ENCODE measurements at places on chromosomes 16 and 17.

GRCh38 chr17:65750631-65751115, 189.2 kb upstream of the AXIN2 start:
- DNase-seq, result peak; percentile 93

GRCh38 chr17:74950207-74950606, 14.5 kb downstream of the OTOP3 start:
- no peak for DNase-seq

DNA sequence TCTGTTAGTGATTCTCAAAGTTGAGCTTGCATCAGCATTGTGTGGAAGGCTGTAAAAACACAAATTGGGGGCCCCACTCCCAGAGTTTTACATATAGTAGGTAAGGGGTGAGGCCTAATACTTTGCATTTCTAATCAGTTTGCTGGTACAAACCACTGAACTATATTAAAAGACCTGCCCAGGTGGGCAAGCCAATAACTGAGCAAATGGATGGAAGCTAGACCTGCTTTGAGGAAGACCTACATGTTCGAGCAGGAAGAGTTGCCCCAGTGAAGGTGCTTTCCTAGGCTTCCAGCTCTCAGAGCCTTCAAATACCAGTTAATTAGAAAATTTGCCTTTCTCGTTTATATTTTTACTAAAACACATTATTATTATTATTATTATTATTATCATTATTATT, 56.8 kb downstream of the OTOA start:
- no peak for DNase-seq

- peak; percentile 92 for DNase-seq
Observed at GRCh38 chr17:38868817-38869525, 887 bp upstream of the LASP1 start.

DNA sequence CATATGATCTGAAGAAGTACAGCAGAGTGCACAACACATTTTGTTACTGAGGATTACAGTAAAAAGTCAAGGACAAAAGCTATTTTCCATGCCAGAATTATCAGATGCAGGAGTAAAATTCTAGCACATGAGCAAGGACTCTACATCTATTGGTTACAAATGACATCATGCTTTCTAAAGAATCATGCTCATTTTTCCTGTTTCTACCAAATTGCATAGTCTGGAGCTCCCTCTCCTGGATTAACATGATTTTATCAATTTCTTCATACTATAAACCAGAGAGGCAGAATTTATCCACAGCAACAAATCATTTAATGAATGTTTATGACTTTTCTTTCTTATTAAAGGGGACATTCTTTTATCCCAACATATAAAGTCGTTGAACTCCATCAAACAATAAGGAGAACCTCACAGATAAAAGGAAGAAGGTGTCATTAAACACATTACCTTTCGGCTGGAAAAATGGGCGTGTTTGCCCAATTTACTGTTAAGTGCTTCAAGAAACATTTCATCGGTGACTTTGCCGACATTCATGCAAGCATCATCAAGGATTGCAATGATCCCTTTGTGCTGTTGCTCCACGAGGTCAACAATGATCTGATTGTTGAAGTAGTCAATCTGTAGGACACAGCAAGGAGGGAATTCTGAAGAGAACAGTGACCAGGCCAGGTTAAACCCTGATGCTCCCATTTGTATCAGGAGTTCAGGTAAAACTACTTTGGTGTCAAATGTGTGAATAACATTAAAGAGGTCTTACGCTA, 121.7 kb downstream of the MYO1D start:
- DNase-seq, result peak; percentile 71

DNA sequence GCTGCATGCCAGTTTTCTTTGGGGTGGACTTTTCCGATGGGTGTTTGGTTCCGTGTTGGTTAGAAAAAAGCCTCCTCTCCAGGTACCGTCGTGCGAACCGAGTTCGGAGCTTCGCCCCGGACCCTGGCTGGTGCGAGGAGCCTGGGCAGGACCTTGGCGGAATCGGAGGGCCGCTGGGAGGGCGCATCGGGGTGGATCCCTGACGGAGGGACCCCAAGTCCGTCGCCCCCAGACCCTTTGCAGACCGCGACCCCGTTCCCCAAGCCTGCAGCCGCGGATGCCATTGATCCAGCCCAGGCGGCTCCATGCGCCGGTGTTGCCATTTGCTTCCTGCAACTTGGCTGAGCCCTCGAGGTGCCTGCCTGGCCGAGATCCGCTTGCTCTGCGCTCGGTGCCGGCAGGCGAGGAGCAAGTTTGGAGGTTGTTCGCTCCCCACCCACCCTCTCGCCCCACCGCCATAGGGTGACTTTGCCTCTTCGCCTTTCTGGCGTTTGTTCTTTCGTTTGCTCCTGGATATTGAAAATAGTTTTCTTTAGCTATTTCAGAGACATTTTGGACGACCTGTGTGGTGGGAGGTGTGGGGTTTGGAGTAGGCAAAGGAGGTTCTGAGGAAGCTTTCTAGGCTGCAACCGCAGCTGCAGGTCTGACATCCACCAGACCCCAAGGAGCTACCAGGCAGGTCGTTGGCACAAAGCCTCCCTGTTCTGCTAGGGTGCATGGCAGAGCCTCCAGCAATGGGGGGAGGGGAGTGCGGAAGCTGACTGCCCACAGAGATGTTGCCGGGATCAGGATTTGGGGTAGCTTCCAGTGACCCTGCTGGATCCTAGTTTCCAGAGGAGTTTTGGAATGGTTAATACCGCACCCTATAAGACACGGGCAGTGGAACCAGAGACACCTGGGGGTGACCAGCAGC, 58.2 kb downstream of the RAP1GAP2 start:
- DNase-seq, result no peak

DNA sequence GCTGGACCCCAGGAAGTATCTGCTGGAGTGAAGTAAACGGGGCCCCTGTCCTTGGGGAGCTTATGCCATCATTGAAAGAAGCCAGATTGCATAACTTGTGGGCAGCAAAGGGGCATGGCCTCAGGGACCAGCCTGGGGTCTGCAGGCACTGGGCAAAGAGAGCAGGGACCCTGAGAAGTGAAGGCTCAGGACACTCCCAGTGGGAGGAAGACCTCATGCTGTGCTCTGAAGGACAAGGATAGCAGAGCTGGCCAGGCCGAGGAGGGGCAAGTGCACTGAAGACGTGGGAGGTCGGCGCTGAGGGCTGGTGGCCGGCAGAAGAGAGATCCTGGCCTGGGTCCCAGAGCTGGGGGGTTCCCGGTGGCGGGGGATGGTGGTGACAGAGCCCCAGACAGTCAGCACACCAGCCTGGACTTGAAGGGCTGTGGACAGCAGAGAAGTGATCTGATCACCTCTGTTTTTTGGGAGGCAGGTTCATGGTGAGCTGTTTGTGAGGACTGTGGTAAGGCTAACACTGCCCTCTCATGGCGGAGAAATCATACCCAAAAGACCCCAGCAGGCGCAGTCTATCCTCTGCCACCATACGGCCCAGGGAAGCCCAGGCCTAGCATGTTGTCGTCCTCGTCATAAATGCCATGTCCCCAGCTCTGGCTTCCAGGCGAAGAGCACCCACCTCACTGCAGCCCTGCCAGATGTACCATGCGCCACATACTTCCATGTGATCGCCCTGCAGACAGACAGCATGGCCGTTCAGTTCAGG, 7.1 kb upstream of the CNP start:
- peak; percentile 58 for DNase-seq

DNA sequence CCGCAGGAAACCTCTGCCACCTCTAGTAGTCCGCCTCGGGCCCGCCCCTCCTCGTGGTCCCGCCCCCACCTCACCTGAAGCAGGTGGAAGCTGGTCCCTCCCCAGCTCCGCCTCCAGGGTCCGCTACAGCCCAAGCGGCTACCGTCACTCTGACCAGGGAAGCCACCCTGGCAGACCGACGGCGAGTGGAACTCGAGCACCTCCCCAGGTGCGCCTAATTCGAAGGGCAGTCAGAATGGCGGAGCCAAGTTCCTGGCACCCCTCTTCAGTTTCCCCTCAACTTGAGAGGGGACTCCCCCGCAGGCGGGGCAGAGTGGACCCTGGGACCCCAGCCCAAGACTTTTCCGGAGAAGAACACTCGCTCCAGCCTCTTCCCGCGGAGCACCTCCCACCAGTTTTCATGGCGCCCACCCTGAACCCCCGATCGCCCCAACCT, 507 bp downstream of the FHOD1 start:
- DNase-seq, result no peak

- DNase-seq, result peak; percentile 25
Observed at GRCh38 chr17:68318103-68318991, 27.1 kb downstream of the ARSG start.

- DNase-seq, result peak; percentile 91
Observed at GRCh38 chr17:48555258-48556228, 10.6 kb upstream of the HOXB2 start.

DNA sequence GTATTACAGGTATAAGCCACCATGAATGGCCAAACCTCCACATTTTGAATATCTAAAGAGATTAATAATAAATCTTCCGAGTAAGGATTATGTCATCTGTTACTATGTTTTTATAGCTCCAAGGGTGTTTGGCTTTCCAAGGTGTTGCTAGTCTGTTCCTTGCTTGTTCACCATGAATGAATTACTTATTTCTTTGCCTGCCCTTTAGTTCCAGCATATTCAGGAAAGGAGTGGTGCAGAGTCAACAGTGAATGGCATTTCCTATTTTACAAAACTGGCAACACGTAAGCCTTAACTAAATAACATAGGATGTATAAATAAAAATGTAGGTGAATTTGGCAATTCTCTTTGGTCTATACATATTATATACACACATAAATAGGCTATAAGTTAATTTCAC, 70.3 kb downstream of the MYO1D start:
- no peak for DNase-seq

- DNase-seq, result peak; percentile 53
Observed at GRCh38 chr16:84907575-84907974, 87.8 kb downstream of the CRISPLD2 start.

GRCh38 chr17:58693751-58694150, 1.3 kb downstream of the RAD51C start:
- no peak for DNase-seq

DNA sequence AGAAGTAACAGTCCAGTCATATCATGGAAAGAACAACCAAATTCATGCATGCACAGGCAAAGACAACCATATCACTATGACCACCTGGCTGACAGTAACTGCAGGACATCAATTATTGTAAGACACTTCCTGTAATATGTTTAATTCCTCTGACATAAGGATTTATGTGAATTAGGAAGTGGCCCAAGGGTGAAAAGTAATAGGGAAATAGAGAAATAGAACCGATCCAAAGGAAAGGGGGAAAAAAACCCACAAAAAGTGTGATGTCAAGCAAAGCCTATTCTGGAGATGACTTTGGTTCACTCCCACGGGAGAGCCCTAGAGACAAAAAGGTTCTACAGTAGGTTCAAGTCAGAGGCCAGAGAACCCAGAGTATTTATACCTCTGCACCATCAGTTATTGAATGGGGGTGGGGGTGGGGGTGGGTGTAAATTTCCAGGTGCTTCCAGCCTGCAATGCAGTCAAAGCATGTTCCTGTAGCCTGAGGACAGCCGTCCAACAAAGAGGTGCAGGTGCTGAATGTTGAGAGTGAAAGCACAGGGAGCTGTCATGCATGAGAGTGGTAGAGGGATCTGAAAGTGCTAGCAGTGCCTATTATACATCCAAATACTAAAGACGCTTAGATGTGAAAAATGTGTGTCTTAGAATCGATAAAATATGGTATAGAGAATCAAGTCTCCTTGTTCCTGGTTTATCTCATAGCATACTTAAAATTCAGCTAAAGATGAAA, 95.6 kb upstream of the HLF start:
- no peak for DNase-seq

GRCh38 chr17:46833840-46834208, 15.3 kb upstream of the WNT3 start:
- no peak for DNase-seq

GRCh38 chr17:76370261-76370993, 14.0 kb upstream of the SPHK1 start:
- peak; percentile 99 for DNase-seq

- no peak for DNase-seq
Observed at GRCh38 chr16:50747207-50747956, 5.5 kb downstream of the CYLD start.

DNA sequence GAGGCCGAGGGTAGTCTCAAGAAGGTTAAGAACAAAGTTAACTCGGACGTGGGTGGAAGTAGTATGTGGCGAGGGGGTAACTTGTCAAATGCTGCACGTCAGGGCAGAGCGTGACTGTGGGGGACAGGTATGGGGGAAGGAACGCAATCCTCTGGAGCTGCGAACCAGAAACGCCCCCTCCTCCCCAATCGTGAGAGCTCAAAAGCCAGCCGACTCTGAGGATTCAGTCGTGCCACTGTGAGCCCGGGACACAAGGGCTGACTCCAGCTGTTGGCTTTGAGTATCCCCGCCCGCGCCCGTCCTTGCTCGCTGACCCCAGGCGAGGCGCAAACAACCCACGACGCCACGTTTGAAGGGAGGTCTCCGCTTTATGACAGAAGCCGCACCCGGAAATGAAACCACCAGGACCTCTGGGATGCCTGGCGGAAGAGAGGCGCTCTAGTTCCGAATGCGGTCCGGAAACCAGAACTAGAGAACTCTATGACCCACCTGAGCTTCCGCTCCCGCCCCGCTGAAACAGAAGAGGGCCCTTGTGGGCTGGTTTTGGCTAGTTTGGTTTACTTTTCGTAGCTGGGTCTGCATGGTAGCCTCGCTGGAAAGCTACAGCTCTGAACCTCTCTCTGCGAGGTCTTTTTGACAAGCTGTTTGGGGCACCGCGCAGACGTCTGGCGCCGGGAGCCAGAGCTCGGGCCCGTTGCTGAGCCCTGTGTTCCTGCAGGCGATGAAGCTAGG, at the start of gene PEX12:
Gene PEX12 (minus strand): TSS at position 375 of the 732 bp plus-strand sequence. CDS start 550 bp downstream, outside the sequence.
- peak; percentile 91 for DNase-seq

- DNase-seq, result no peak
Observed at GRCh38 chr17:73480740-73481139, 163.5 kb downstream of the SDK2 start.

DNA sequence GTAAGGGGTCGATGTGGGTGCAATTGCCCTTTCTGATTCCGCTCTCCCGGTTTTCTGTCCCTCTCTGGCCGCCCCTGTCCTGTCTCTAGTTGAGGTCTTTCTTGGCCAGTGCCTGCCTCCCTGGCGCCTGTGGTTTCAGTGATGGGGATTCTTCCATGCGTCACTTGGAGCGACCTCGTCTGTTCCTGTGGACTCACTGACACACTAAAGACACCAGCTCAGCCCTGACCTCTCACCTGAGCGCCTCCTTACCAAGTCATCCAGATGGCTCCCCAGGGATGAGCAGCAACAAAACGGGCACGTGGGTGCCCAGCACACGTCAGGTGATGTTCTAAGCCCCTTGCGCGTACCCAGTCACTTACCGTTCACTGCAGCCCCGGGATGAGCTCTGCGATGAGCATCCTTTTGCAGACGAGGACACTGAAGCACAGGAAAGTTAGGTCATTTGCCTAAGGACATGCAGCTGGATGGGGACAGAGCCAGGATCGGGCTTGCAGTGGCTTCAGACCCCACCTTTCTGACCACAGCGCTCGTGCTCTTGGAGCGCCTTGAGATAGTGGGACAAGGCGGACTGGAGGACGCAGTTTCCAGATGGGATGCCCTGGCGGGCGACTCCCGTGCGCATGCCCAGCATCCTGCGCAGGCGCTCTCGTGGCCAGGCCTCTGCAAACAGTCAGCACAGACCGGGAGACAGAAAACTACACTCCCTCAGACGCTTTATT, 11.5 kb upstream of the LGALS3BP start:
- DNase-seq, result no peak

GRCh38 chr16:19375561-19376158, 42.0 kb upstream of the TMC5 start:
- peak; percentile 45 for DNase-seq
